ENCODE measurements at places on chromosomes 2 and 18. TPM values are rescaled to one million over a fixed set of nuclear protein-coding genes. Genes with fewer than 3 reads are reported as not detected.
A peak's percentile ranks its signal among the peaks of the same experiment; 100 is the strongest.

Gene TUBA3D
- total RNA-seq, result not detected

- DNase-seq, result no peak
Measured at GRCh38 chr2:169963786-169964185, 136.5 kb downstream of the UBR3 start.

GRCh38 chr18:9366126-9366714 is 31.6 kb downstream of the TWSG1 start:
- DNase-seq, result no peak

- no peak for DNase-seq
Measured at GRCh38 chr2:11395389-11395788, 51.0 kb upstream of the ROCK2 start.

Gene SLC9A4
- not detected for total RNA-seq

Gene ANTXR1
- 0.05 TPM for total RNA-seq

- DNase-seq, result no peak
Measured at GRCh38 chr18:48797841-48798255, 152.9 kb downstream of the SMAD7 start.

DNA sequence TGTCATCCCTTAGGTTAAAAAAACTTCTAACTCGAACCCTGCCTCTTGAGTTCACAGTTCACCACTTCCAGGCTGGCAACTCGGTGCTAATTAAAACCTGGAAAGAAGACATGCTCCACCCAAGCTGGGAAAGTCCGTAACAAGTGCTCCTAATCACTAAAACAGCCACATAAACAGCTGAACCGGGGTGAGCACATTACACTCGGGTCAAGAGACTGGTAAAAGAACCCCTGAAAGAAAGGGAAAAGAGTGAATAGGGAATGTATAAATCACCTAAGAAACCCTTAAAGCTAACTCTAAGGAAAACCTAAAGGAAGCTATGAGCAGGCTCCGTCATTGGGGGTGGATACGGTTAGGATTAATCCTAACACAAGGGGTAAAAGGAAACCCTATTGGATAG is 102.0 kb downstream of the HIBCH start:
- DNase-seq, result no peak

GRCh38 chr2:168589236-168590211 is 133.5 kb downstream of the CERS6 start:
- DNase-seq, result no peak

DNA sequence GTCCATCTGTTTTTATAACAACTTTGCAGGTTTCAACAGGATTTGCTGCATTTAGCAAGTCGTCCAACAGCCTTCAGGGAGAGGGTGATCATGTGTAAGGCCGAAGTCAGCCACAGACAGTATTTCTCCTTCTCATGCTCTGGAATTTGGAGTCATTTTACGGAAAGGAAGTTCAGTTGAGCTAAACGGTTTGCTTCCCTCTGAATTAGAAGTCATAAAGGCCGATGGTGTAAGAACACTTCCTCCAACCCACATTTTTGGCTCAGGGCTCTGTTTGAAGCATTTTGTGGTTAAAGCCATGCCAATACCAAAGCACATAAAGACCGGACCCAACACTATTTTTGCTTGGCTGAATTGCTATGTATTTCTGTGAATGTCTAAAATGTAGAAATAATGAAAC is 129.5 kb downstream of the TMEM182 start:
- no peak for DNase-seq

Gene HRH4
- not detected for total RNA-seq

Gene BCL11A
- 0.54 TPM for total RNA-seq

DNA sequence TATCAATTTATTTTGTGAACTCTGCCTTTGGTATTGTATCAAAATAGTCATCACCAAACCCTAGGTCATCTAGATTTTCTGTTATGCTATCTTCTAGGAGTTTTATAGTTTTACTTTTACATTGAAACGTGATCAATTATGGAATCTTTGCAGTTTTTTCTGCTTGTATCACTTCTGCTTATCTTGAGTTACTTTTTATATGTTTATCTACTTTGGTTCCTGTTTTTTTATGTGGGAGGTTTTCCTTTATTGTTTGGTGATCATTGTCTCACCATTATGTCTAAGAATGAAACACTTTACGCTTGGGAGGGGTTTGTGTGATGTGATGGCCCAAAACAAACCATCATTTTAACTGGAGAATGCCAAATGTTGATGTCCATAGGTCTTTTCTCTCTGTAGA is 261.2 kb downstream of the SPAG16 start:
- no peak for DNase-seq

Gene C1GALT1C1L
- total RNA-seq, result 0.36 TPM

Gene DYNAP
- total RNA-seq, result not detected

DNA sequence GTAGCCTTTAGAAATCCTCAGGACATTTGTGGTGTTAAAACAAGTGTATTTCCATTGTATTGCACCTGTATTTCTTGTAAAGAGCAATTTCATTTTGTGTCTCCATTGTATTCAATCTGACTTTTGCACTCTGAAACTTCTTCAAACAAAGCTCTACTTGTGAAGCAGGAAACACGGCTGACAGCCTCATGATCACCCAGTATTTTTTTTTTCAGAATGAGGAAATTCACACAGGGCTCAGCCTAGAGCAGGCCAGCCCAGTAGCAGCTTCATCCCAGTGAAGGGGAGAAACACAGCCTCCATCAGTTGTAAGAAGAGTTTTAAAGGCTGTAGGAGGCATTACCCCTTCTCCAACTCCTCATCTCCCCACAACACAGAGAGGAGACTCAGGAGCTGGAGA is 175.9 kb upstream of the KLHL29 start:
- DNase-seq, result no peak

GRCh38 chr18:78419171-78419570 is 560.4 kb upstream of the SALL3 start:
- no peak for DNase-seq

GRCh38 chr2:2254206-2254605 is 76.9 kb downstream of the MYT1L start:
- no peak for DNase-seq

Gene IGFBP2
- 124 TPM for total RNA-seq

Gene C2orf78
- not detected for total RNA-seq

- no peak for DNase-seq
Measured at GRCh38 chr2:70008290-70008689, 46.9 kb upstream of the ASPRV1 start.

- no peak for DNase-seq
Measured at GRCh38 chr18:11983592-11983991, 2.3 kb downstream of the IMPA2 start.

GRCh38 chr18:8735274-8735673 is 29.9 kb downstream of the MTCL1 start:
- no peak for DNase-seq

DNA sequence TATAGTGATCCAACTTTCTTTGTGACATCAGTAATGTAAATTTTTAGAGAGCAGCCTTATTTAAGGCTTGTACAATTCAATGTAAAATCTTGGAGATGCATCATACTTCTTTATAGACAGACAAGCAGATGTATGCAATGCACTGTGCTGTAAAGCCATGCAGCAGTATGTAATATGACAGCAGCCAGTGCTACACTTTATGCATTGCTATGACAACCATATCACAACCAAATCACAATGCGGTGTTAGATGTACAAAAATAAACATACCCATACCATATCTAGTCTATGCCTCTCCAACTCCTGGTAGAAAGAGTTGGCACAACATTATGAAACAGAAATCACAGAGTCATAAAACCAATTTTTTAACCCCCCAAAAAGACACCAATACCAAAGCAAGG is 110.3 kb upstream of the WDSUB1 start:
- DNase-seq, result no peak

DNA sequence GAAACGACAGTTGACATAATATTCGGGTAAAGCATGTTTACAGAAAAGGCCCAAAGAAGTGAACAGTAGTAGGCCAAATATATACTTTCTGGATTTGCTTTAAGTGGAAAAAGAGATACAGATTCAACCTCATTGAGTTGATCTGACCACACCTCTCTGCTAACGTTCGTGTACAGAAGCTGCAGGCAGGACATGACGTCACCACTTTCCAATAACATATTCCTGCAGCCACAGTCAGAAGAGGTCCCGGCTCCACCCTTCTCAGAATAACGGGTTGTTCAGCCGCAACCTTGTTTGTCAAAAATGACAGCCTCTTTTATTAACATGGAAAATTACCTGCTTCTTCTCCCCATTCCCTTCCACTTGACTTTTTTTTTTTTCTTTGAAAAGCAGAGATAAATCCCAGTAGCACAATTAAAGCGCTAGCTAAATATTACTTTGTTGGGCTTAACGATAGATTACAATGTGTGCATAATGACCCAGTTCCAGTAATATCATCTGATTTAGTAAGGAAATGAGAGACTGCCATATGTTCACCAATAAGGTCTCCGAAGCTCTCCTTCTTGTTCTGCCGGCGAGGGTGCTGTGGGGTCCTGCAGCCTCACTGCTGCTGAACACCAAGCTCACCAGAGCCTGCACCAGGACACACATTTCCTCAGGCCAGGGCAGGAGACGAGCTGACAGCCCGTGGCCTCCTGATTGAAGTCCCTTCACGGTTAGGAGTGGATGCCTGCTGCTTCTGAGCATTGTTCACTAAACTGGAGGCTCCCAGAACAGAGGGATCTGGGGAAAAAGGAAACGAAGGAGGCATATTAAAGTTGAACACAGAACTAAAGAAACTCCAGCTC is 451.0 kb upstream of the SALL3 start:
- DNase-seq, result no peak

Gene IGFBP5
- total RNA-seq, result not detected

DNA sequence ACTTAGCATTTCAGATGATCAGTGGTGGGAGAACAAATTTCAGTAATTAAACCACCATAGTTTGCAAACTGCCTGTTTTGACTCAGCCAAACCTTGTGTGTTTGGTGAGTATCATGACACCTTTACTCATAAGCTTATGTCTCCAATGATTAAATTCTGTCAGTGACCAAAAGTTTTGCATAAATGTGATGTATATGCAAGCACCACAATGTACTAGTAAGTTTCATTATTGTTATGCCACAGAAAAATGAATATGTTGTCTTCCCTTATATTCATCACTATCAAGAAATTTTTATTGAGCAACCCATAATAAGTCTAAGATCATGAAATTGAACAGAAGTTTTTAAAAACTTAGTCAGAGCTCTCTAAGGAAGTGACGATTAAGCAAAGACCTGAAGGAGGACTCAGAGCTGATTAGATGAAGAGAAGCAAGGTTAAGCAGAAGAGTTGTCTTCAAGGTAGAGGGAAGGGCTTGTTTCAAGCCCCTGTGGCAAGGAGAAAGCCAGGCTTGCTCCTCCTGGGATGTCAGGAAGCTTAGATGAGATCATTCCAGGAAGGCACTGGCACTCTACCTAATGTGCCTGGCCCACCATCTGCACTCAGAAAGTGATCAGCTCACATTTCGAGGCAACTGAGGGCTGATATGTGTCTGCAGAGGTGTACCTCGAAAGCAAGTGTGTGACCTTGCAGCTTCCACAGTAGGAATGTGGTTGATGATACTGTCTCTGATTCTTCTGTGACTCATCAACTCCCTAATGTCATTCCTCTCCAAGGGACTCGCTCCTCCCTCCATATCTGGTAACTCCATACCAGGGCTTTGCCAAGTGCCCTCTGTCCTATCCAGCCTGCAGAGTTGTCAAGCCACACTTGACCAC is 54.7 kb downstream of the KCTD18 start:
- peak; percentile 33 for DNase-seq

GRCh38 chr2:74414881-74415761 is 6.3 kb downstream of the C2orf81 start:
- DNase-seq, result peak; percentile 25

- no peak for DNase-seq
Measured at GRCh38 chr18:28167835-28168349, 9.0 kb downstream of the CDH2 start.

- DNase-seq, result no peak
Measured at GRCh38 chr2:148021886-148022285, 995 bp downstream of the MBD5 start.

DNA sequence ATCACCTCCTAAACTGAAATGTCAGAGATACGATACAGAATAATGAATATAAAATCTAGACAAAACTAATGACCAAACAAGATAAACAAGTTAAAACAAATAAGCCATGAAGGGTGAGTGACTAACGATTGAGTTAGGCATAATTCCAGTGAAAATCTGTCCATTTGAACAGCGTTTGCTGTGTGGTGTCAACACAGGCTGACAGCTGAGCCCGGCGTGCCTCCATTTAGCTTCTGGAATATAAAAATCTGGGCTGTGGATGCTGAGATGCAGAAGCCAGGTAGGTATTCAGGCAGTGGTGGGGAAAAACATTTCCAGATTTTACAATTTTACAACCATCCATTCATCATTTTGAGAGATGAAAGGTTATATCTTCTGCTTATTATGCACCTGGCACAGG is 2041.4 kb upstream of the CELF4 start:
- no peak for DNase-seq

DNA sequence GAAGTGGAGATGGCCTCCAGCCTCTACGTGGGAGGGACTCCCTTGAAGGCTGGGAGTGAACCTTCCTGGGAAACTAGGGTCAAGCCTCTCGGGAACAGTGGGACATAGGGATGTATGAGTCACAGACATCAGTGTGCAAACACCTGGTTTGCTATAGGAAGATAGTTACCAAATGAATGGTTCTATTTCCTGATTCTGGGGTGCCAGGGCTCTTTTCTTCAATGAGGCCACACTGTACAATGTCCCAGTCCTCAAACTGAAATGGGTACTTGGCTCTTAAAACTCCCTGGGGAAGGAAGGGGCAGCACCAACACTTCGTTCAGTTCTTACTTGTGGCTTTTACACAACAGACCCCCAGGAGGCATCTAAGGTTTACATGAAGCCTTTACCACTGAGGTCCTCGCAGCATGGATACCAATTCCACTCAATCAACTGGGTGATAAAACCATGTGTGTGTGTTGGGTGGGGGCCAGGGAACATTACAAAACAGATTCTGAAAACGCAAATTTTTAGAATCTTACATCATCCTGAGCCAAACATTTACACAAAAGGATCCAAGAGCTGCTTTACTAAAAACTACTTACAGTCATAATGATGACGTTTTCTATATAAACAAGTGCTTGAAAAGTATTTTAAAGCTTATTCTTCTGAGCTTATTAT is 10.4 kb downstream of the ERFE start:
- DNase-seq, result no peak

Gene KIF5C
- 11.1 TPM for total RNA-seq

- no peak for DNase-seq
Measured at GRCh38 chr2:201797175-201797840, 9.0 kb upstream of the CDK15 start.

DNA sequence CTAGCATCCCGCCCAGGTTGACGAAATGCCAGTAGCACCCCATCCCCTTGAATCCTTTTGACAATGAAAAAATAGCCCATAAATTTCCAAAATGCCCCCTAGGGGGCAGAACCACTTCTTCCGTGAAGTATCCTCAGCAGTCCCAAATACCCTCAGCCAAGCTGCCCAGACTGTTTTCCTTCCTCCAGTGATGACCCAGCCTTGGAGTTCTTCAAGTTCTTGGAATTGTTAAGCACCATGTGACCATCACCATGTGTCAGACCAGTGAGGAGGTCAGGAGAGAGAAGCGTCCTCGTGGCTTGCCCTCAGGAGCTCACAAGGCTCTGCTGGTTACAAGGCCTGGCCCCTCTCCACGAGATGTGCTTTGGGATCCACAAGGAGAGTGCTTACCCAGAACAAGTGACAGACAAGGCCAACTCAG is 1.4 kb upstream of the SLC23A3 start:
- DNase-seq, result peak; percentile 42
